ENCODE measurements at places on chromosomes 11 and 22. TPM values are rescaled to one million over a fixed set of nuclear protein-coding genes. Genes with fewer than 3 reads are reported as not detected.

PARVA gene
- polyA plus RNA-seq, result 1.0 TPM

BET1L gene
- polyA plus RNA-seq, result 7.6 TPM

TCN1 gene
- polyA plus RNA-seq, result not detected

FCHSD2 gene
- 44.0 TPM for polyA plus RNA-seq

CBLIF gene
- not detected for polyA plus RNA-seq
